ENCODE measurements at places on chromosomes 1 and 21.

GRCh38 chr21:46457801-46458314 lies 833 bp upstream of the DIP2A start:
- no peak for DNase-seq

DNA sequence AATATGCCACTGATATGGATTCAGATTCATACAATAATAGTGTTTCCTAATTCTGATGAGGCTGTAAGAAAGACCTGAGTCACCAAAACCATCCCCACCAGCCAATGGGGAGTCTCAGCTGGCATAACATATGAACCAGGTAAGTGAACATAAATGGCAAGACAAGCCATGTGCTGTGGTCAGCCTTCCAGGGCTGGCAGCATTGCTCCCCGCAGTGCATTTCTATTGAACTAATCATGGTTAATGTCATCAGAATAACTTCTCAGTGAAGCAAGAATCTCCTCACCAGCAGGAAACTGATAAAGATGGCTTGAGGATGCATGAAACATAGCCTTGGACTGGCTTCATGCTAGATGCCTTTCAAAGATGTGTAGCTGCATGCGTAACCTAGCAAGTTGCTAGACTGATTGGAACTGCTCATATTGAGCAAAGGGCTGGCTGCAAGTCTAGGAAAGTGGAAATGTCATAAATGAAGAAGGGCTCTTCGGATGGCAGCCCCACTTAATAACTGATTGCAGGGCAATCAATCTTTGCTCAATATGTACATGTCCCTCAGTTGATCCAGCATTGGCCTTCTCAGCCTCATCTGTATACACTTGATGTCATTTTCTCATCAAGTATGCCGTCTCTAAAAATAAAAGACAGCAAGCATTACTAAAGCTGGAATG lies 88.0 kb downstream of the NTNG1 start:
- no peak for DNase-seq

DNA sequence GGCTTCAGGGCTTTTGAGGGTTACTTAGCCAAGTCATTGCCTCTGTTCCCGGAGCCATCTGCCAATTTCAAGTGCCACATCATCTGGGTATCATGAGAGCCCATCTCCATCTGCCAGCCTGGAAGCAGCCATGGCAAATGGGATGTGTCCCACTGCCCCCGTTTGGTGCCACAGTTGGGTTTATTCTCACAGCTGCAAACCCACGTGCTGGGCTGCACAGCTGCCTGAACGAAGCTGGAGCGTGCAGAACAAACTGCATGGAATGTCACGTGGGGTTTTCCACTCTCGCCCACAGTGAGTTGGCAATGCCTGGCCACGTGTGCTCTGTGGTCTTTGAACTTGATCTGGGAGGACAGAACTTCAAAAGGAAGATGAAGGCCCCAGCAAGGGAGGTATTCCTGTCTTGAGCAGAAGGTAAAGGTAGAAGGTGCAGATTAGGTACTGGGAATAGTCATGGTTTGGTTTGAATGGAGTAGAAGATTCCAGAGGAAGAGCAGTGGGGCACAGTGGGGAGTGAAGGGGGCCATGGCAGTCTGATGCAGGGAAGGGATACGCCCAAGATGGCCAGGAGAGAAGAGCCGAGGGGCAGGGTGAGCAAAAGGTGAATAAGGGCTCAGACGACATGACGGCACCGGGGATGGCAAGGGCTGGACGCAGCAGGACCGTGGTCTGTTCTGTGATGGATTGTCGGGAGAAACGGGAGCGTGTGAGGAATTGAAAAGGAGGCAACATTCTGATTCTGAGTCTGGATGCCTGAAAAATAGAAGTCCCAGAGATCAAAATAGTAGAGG lies 222.0 kb downstream of the KAZN start:
- DNase-seq = no peak

GRCh38 chr1:218369688-218370511 lies 24.8 kb downstream of the TGFB2 start:
- DNase-seq = no peak

GRCh38 chr1:197302775-197303174 lies 34.7 kb downstream of the CRB1 start:
- no peak for DNase-seq

DNA sequence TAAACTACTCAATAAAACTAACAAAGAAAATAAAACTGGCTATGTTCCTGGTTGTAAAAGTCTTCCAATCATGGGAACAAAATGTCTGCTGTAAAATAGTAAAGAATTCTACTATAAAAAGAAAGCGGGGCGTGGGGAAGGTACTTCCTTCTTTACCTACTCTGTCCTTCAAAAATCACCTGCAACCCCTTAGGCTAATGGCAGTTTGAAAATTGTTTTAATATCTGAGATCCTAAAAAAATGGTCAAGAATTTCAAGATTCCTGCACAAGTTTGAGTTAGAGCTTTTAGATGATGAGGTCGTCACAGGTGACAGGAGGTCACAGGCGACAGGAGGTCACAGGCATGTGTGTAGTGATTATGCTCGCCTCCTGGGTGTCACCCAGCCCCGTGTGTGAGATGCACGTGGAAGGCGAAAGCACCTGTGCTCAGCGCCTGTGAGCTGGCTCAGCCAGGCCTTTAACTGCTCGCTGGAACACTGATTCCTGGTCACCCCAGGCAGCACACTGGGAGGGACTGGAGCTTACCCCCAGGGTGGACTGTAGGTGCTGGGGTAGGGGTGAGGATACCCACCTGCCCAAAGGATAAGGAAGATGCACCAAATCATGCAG lies 18.6 kb upstream of the TMPRSS2 start:
- DNase-seq = no peak

- DNase-seq = no peak
Observed at GRCh38 chr1:197200272-197200899, 53.9 kb upstream of the ASPM start.

DNA sequence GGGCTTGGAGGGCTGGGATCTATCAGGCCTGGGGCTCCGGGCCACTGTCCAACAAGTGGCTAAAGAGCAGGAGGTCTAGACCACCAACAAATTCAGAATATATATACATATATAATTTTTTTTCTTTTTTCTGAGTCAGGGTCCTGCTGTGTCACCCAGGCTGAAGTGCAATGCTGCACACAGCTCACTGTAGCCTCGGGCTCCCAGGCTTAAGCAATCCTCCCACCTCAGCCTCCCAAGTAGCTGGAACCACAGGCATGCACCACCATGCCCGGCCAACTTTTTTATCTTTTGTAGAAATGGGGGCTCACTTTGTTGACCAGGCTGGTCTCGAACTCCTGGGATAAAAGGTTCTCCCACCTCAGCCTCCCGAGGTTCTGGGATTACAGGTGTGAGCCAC lies 6.8 kb upstream of the LAPTM5 start:
- no peak for DNase-seq

DNA sequence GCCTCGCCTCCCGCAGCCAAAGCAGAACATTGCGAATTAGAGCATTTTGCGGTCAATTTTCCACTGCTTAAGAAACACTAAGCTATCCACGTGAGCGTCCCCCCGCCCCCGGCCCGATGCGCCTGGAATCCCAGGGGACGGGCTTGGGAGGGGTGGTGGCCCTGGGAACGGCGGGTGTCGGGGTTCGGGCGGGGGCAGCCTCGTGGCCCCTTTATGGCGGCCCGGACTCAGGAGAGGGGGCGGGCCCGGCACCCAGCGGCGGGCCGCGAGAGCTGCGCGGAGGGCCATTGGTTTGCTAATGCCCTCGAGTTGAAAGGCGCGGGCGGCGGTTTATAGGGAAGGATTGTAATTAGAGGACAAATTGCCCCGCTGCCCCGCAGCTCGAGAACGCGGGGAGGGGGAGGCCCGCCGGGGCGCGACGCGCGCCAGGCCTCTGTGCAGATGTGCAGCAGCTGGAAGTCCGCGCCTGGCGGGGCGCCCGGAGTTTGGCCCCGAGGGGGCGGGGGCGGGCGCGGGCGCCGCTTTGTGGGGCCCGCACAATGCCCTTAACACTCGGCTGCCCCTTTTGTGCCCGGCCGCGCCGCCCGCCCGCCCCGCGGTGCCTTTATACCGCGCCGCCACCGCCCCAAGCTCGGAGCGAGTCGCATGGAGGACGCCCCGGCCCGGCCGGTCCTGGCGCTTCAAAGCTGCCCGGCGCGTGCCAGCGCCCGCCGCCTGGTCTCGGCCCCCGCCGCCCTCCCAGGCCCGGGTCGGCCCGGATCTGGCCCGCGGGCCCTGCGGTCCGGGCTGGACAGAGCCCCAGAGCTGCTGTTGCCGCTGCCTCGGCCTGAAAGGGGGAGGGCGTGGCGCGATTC lies 1.9 kb upstream of the HES3 start:
- DNase-seq = no peak

GRCh38 chr1:184590163-184590750 lies 164.4 kb downstream of the EDEM3 start:
- DNase-seq = no peak

- no peak for DNase-seq
Observed at GRCh38 chr1:156941675-156942074, 21.2 kb downstream of the LRRC71 start.

GRCh38 chr1:159177272-159177907 lies 6.0 kb downstream of the CADM3 start:
- no peak for DNase-seq

- DNase-seq = no peak
Observed at GRCh38 chr21:44952116-44952928, 12.5 kb downstream of the SLX9 start.

Measured in activated gamma-delta T cell treated with anti-CD3 and anti-CD28 coated beads, Interleukin-2, amount 50 U/mL, for 16 hours (primary cell).